ENCODE measurements at places on chromosomes 7 and 10.

DNA sequence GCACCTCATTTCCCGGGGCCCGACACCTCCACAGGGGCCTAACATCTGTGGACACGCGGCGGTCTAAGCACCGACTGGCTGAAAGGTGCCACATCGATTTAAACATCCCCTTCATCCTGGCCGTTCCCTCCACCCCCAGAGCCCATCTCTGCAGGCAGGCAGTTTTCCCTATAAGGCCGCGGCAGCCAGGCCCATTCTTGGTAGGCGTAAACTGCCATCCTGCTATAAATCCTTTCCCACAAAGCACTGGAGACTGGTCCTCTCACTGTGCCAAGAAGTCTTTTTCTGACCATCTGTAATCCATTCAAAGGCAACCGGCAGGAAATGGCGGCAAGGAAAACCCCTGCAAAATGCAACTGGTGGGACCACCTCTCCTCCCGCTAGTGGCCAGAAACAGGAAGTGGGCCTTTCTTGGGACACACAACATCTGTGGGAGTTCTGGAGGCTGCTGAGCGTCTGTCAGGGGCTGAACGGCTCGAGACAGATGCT lies 22.4 kb downstream of the ATXN7L1 start:
- no peak for DNase-seq

- no peak for DNase-seq
These were observed 52.2 kb downstream of the GPAM start for GRCh38 chr10:112131346-112131745.

DNA sequence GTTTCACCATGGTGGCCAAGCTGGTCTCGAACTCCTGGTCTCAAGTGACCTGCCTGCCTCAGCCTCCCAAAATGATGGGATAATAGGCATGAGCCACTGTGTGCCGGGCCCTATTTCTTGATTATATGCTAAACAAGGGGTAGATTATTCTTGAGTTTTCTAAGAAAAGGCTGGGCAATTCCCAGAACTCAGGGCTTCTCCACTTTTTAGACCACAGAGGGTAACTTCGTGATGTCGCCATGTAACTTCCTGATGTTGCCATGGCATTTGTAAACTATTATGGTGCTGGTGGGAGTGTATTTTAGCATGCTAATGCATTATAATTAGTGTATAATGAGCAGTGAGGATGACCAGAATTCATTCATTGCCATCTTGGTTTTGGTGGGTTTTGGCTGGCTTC lies 35.8 kb downstream of the OTUD1 start:
- DNase-seq = no peak

DNA sequence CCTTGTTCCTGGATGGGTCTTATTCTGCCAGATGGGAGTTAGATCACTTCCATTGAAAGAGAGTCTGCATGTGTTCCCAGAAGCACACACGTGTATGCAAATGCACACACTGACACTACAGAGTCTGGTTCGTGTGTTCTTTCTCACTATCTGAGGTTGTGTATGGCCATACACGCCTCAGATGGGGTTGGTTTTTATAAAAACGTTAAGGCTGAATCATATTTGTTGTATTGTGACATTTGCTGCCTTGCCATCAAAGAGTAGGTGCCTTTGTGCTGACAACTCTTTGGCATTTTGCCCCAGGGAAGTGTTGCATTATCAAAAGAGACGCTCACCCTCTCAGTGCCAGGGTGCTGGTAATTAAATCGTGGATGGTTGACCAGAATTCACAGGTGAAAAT lies 37.7 kb upstream of the HDAC9 start:
- DNase-seq = no peak
